CD4-positive, alpha-beta T cell treated with Interleukin-6 for 4 hours (primary cell): ENCODE measurements at places on chromosomes 2 and 18.

DNA sequence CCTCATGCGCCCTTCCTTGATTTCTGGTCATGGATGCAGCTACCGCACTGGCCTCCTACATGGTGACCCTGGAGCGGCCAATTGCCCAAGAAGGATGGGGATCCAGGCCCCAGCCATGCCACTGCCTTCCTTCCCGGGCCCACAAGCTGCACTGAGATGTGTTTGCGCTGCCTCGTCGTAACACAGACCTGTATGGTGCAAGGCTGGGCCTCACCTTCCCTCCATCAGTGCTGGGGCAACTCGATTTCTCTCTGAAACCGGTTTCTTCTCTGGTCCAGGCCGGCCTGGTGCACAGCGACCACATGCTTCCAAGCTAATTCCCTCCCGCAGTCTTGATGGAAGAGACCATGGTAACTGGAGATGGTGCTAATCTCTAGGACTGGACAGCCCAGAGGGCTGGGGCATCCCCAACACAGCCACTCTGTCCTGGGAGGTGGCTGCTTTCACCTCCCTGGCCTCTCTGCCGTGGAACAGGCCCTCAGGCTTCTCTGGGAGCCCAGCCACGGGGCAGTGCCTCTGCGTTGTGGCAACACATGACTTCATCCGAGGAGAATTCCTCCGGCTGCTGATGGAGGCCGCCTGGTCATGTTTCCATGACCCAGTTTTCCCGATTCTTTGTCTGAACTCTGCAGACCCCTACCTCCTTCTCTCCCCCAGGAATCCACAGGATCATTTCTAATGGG lies 184.2 kb downstream of the GLI2 start:
- DNase-seq, result no peak

DNA sequence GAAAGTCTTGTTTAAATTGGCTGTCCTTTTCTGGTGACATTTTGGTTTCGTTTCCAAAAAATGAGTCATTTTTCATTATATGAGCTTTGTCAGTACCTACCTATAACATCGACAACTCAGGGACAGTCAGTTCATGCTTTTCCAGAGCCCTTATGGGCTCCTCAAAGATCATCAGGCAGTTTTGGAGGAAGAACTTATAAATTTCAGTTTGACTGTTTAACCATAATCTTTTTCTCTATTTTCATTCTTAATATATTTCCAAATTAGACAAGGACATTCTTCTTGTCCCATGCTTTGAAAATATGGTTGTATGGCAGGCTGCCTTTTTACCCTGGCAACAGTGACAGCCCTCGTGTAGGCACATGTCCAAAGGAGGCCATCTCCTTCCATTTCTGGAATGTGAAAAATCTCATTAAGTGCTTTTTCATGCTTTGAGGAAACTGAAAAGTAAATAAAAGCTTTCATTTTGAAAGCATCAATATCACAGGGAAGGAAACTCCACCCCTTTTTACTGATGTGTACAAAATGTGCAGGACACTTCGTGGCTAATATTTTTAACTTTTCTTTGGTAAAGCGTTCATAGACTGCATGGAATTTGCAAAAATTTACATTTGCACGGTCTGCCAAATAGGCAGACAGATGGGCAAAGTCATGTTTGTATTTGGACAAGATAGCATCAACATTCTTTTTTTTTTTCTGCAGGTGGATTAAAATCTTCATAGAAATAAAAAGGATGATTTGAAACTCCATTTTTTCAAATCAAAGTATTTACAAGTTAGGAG lies 7.2 kb upstream of the PROC start:
- no peak for DNase-seq

DNA sequence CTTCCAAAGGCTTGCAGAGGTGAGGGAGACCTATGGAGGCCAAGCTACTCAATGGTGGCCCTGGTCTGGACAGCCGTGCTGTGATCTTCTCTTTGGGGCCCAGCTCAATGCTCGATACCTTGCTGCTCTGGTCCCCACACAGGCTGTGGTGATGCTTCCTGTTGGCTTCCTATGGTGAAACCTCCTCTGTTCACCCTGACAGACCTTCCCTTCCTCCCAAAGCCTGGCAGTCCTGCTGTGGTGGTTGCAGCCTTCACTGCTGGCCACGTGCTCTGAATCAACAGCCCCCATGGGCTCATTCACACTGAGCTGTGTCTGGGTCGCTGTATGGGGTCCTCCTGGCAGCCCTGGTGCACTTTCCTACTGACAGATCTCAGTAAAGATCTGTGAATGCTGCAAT lies 31.0 kb upstream of the GALR1 start:
- DNase-seq, result no peak

DNA sequence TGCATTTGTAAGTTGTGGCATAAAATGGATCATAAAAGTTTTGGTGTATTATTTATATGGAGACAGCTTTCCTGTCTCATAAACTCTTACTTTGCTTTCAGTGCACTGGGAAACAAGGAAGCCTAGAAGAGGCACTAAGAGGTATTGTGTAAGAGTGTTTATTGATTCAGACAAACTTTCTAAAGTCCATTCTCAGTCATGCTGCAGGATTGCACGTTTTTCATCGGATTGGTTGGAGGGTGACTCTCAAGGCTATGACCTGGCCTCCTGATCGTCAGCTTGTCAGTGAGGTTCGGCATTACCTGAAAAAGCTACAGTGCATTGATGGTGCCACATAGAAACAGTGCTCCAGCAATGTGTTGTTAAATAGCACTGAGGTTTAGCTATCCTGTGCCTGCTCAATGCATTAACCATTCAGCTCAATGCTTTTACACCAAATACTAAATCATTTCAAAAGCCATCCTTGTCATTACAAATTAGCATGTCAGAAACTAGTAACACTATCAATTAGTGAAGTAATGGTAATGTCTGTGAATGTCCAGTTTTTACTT lies 545.5 kb downstream of the CBLN2 start:
- no peak for DNase-seq

GRCh38 chr2:54013996-54014395 lies 43.2 kb upstream of the PSME4 start:
- peak; percentile 47 for DNase-seq

GRCh38 chr2:168884975-168885374 lies 5.3 kb downstream of the SPC25 start:
- DNase-seq, result no peak

- no peak for DNase-seq
These were observed 183.1 kb downstream of the FMNL2 start for GRCh38 chr2:152518034-152518433.

DNA sequence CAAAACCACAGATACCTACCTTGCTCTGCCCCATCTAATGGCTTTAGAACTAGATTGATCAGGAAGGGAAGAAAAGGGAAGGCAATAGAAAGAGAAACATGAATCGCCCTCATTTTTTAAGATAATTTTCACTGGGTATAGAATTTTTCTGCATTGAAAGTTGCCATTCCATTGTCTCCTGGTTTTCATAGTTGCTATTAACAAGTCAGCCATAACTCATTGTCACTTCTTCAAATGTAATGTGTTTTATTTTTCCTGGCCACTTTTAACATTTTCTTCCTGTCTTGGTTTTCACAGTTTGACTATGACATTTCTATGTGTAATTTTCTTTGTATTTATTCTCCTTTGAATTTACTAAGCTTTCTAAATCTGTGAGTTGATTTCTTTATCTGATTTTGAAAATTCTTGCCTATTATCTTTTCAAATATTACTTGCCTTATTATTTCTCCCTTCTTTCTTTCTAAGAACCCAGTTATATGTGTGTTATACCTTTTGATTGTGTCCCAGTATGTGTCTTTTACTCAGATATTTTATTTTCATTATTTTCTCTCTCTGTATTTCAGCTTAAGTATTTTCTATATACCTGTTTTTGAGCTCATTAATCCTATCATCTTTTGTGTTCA lies 85.5 kb upstream of the GLI2 start:
- no peak for DNase-seq

DNA sequence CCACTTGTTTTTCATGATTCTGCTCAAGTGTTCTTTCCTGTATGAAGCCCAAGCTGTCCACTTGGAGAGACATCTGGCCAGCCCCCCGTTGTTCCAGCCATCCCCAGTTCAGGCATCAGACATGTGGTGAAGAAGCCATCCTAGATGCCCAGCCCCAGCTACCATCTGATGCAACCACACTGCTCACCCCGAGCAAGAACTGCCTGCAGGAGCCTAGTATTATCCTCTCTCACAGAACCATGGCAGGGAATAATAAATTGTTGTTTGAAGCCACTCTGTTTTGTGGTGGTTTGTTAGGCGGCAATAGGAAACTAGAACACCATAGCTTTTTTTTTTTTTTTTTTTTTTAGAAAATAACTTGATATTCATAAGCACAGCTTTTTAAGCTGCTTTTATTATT lies 19.5 kb upstream of the DARS1 start:
- no peak for DNase-seq

GRCh38 chr2:46347648-46348280 lies 50.6 kb downstream of the EPAS1 start:
- no peak for DNase-seq

DNA sequence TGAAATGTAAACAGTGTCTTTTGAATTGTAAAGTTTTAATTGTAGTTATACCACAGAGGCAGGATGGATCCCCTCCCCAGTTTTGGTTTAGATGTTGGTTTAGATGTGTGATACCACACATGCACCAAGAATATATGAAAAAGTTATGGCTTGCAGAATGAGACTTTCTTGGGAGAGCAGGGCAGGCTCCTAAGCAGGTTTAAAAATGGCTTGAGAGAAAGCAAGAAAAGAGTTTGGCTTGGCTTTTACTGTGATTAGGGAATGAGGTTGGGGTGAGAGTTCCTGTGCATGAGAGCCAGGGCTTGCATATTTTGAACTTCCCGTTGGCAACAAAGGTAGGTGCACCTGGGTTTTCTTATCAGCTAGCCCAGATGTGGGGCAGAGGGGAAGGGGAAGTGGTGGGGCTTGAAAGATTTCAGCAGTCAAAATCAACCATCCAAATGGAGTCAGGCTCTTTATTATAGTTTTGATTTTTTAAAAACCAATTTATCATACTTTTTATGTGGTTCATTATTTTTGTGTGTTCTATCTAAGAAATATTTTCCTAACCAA lies 246.9 kb downstream of the MTX2 start:
- DNase-seq, result no peak

DNA sequence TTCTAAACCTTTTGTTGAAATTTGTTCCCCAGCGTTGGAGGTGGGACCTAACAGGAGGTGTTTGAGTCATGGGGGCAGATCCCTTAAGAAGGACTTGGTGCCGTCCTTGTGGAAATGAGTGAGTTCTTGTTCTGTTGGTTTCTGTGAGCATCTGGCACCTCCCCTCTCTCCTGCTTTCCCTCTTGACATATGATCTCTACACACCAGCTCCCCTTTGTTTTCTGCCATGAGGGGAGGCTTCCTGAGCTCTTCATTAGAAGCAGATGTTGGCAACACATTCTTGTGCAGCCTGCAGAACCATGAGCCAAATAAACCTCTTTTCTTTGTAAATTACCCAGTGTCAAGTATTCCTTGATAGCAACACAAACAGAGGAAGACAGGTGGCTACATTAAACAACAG lies 23.8 kb downstream of the NABP1 start:
- no peak for DNase-seq

DNA sequence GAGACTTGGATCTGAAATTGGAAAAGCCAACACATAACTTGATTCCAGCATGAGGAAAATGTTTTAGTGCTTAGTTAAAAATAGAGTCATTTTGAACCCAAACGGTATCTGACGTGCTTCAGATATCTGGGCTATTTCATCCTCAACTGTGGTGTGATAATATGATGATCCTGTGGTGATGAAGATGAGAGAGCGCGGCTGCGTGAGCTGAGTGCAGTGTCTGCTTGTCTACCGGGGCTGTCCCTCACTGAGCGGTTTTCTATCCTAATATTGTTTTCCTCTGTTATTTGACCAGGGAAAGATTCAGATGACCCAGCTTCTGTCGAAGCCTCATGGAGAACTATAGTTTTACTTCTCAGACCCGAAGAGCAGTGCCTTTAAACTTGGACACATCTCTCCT lies 5.8 kb downstream of the TWIST2 start:
- DNase-seq, result no peak

- no peak for DNase-seq
These were observed 236.4 kb downstream of the PIEZO2 start for GRCh38 chr18:10912790-10913545.

DNA sequence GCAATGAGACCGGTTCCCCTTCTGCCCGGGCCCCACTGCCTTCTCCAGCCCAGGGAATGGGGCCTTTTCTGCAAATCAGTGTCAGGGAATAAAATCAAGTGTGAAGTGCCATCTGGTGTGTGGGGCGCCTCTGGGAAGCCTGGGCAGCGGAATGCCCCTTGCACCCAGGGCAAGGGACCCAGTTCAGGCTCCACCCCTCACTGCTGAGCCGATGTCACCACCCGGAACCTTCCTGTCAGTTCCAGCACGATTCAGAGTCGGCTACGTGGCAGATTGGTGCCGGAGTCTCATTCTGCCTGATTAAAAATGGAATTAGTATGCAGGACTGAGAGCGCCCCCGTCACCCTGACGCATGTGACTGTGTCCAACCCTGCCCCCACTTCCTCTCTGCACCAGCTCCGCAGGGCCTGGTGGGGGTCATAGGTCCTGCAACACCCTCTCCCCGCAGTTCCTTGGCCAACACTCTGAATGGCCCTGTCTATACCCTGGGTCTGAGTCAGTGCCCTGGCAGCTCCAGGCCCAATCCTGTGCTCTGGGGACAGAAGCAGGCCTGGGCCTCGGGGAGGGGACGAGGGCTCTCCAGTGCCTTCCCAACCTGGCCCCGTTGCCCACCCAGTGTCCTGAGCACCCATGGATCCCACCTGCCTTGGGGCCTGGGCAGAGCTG lies 8.2 kb upstream of the ALPI start:
- DNase-seq, result no peak

- no peak for DNase-seq
These were observed 138.4 kb upstream of the ARL4C start for GRCh38 chr2:234635284-234635683.

GRCh38 chr2:23404426-23404825 lies 19.4 kb downstream of the KLHL29 start:
- DNase-seq, result peak; percentile 30

- no peak for DNase-seq
These were observed 258.3 kb downstream of the SS18 start for GRCh38 chr18:25832001-25832604.

DNA sequence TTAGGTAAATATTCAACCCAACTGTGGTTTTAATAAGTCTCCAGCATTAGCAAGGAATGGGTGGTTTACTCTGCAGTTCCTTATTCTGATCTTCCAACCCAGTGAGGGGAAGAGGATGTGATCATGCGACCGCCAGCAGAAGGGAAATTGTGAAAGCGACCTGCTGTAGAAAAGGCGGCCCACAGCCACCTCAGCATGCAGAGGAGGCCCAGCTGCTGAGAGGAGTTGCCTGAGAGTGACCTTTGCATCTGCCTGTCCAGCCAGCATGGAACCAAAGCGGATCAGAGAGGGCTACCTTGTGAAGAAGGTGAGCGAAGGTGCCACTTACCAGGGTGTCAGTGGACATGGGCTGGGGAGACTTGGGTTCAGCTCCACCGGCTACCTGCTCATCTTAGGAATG lies at the start of gene PLEK:
Gene PLEK (plus strand): TSS at position 196 of the 400 bp plus-strand sequence. CDS start 70 bp downstream, at position 266.
- DNase-seq, result peak; percentile 7

GRCh38 chr2:237278568-237278967 lies 135.4 kb downstream of the COL6A3 start:
- DNase-seq, result no peak

- DNase-seq, result no peak
These were observed 87.3 kb upstream of the B3GNT7 start for GRCh38 chr2:231308219-231308618.
